M059J (cell line): ENCODE measurements at places on chromosomes 2 and 18.

DNA sequence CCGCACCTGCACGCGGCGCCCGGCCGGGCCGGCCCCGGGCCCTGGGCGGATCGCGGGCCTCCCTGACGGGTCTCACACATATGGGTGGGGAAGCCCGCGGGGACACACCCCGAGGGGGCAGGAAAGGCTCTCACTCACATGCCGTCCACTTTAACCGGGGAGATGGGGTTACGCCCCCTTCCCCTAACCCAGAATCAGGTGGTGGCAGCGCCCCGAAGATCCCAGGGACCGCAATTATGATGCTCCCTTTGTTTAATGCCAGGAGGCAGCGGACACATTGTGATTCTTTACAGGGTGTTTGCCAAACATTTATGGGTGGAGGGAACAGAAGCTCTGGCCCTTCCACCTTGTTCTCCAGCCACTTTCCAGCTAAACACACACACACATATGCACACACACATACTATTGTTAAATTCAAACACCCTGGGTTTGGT is 424 bp upstream of the ANKRD44 start:
- no peak for DNase-seq

DNA sequence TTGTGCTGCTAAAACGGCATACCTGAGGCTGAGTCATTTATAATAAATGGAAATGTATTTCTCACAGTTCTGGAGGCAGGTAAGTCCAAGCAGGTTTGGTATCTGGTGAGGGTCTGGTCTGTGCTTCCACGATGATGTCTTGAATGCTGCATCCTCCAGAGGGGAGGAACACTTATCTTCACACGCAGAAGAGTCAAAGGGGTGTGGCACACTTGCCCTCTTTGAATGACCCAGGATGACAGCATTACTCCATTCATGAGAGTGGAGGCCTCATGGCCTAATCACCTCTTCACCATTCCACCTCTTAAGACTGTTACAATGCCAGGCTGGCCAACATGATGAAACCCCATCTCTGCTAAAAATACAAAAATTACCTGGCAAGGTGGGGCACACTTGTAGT is 61.0 kb downstream of the NCAPH start:
- no peak for DNase-seq

- DNase-seq, result peak; percentile 4
Observed at GRCh38 chr2:145186303-145186702, 666.4 kb upstream of the ZEB2 start.

DNA sequence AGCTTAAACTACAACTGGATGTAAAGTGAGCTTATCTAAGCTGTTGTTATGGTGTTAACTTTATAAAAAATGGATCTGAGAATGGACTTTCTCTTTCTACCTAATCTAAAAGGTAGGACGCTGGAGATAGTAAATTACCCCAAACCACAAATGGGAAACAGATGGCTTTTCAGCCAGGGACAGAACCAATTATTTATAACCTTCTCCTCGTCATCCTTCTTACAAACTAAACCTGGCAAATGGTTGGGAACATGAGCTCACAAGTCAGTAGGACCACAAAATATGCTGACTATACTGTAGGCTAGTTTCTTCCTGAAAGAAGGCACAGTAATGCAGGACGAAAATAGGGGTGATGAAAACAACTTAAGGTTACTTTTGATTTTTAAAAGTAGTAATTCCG is 32.7 kb upstream of the ZDBF2 start:
- DNase-seq, result peak; percentile 45

DNA sequence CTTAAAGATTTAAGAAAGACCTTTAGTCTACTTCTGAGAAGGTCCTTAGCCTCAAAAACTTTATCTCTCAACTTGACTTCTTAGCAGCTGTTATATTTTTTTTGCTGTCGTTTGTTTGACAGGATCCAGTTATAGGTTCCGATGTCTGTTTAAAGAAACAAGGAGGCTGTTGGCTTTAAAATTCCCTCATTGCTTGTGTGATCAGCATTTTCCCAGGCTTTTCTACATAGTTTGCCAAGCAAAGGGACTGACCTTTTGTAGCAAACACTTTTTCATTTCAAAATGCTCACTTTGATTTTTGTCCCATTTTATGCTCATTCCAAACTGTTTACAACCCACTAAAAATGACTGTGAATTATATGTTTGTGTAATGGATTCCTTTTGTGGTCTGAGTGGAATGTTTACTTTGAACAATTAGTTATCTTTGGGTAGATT is 394.9 kb downstream of the ARHGAP15 start:
- peak; percentile 48 for DNase-seq

GRCh38 chr2:24766609-24767008 is 26.6 kb downstream of the PTRHD1 start:
- no peak for DNase-seq

DNA sequence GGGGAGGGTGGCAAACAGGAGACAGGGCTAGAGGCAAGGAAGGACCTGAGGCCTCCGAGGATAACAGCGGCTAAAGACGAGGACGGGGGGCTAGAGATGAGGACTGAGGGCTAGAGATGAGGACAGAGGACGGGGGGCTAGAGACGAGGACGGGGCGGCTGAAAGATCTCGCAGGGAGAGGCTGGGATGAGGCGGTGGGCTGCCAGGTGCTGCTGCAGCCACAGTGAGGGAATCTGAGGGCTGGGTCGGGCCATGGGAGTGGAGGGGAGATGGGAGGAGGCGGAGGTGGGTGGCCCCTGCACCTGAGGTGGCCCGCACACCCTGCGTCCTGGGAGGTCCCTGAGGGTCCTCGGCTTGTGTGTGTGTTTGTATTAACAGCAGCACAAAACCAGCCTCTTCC is 350.2 kb upstream of the SALL3 start:
- DNase-seq, result no peak

- peak; percentile 22 for DNase-seq
Observed at GRCh38 chr2:72920318-72921087, 3.2 kb downstream of the EMX1 start.

DNA sequence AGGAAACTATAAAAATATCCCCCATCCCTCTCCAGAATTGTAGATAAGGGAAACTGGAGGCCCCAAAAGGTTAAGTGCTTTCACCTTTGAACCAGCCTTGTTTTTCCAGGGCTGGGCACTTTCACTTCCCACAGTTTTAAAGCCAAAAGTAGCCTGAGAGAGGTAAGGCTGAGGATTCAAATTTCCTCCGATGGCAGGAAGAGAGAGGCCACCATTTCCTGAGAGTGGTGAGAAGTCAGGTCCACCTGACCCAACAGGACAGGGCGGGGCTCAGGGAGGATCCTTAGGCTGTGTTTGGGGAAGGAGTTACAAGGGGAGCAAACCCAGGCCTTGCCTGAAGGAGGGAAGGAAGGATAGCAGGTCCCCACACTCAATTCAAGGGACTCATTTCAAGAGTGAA is 4.7 kb upstream of the TEX261 start:
- no peak for DNase-seq

DNA sequence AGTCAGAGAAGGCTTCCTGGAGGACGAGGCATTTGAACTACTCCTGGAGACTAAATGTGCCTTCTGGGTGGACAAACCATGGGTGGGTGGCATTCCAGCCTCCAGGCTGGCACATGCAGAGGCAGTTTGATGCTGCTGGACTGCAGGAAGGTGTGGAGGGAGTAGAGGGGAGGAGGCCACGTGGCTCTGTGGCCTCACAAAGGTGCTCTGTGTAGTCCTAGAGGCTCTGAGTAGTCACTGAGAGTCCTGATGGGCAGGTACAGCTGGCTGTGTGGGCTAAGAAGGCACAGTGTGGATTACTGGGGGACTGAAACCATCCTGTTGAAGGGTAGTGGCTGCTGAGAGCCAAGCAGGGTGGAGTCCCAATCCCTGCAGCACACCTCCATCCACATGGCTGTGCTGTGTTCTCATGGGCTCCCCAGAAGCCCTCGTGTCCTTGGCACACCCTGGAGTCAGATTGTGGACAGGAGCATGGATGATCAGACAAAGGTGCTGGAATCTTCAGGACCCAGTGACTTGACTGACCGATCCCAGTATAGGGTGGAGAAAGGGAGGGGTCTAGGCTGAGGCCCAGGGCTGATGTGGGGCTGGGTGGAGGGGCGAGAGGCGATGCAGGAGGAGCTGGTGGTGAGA is 87.4 kb upstream of the HS6ST1 start:
- DNase-seq, result no peak

DNA sequence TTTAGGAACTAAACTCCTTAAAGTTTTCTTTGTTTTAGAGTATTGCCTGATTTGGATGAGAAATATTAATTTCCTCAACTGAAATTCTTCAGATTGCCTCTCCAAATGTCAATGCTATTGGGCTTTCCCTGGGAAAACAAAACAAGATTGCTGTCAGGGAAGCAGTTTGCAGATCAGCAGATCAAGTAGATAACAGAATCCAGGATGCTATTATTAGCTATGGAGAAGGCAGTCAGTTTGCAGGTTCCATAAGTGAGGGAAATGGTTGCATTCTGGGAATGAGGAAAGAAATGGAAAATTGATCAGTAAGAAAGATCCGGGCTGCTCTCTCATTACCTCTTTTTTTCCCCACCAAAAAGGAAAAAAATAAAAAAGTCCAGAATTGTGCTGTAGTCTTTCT is 11.0 kb downstream of the LINC00305 start:
- DNase-seq, result no peak

GRCh38 chr2:72975017-72975416 is 57.7 kb downstream of the EMX1 start:
- no peak for DNase-seq

DNA sequence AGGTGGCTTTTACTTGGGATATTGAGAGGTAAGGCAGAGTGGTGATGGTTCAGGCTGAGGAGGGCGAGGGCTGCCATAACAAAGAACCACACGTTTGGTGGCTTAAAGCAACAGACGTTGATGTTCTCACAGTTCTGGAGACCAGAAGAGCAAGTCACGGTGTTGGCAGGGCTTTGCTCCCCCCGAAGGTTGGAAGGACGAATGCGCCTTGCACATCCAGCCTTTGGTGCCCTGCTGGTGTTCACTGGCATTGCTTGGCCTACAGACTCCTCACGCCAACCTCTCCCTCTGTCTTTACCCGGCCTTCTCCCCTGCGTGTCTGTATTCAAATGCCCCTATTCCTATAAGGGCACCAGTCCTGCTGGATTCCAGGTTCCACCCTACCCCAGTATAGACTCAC is 125.4 kb downstream of the TPO start:
- DNase-seq, result peak; percentile 16

- peak; percentile 70 for DNase-seq
Observed at GRCh38 chr2:157291018-157291417, 33.5 kb downstream of the GALNT5 start.

GRCh38 chr2:151774506-151774905 is 40.2 kb upstream of the NEB start:
- peak; percentile 78 for DNase-seq

GRCh38 chr2:110864731-110865130 is 132.4 kb downstream of the ACOXL start:
- peak; percentile 20 for DNase-seq

DNA sequence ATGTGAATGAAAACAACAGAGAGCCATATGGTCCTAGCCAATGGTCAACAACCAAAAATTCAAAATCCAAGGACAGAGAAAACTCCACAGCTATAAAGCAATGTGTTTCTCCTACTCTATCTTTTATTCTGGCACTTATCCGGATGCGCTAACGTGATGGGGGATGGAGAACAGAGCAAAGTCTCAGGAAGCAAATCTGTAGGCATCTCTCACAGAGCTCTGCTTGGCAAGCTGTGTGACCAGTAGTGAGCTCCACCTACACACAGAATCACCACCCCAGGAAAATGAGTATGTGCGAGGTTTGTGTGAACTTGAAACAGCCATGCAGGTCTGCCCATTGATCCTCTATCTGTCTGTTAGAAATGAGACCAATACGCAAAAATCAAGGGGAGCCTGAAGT is 584.3 kb downstream of the BCL11A start:
- no peak for DNase-seq

GRCh38 chr2:147133286-147133908 is 711.4 kb upstream of the ACVR2A start:
- DNase-seq, result no peak

DNA sequence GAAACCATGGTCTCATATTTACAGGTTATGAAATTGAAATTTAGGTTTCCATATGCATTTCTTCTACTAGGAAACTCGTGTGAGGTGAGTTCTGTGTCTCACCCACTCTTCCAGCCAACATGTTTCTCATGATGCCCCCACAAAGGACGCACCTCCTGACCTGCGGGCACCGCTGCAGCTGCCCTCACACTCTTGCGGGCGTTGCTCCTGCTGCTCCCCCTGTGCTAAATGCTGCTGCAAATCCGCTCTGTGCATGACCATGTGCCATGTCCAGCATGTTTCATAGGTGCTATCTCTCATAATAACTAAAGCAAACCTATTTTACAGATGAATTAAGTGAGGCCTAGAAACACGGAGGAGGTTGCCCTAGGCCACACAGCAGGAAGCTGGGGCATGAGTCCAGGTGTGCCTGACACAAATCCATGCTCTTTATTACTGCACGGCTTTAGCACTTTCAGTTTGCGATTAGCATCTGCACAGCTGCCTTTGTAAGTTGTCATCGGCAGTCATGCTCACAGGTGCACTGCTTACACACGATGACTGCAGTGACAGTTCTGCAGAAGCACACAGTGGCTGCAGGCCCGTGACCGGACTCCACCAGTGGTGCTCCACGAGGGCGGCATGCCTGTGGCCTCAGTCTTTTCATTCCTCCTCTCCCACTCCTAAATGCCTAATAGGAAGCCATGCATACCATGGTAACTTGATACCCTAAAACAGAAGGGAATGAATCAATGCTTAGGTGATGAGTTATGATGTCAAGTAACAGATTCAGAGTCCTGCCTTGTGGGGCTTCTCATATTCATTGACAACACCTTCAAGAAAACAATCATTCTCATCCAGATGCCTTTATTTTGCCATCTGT is 14.9 kb upstream of the GALR1 start:
- no peak for DNase-seq

GRCh38 chr2:15842758-15843666 is 97.3 kb upstream of the MYCN start:
- no peak for DNase-seq

DNA sequence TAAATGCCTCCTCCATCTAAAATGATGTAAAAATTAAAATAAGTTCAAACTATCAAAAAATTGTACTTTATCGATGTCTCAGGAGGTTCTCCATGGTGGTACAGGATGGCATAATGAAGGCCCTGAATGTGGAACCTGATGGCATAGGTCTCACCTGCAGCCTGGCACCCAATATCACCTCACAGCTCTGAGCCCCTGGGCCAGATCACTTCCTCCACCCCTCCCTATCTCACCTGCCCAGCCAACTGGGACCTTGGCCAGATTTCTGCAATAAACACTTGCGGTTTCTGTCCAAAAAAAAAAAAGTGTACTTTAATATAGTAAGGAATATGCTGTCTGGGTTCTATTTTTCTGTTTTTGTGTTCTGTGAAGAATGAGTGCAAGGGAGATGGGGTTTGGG is 6.7 kb upstream of the RBM45 start:
- DNase-seq, result no peak

DNA sequence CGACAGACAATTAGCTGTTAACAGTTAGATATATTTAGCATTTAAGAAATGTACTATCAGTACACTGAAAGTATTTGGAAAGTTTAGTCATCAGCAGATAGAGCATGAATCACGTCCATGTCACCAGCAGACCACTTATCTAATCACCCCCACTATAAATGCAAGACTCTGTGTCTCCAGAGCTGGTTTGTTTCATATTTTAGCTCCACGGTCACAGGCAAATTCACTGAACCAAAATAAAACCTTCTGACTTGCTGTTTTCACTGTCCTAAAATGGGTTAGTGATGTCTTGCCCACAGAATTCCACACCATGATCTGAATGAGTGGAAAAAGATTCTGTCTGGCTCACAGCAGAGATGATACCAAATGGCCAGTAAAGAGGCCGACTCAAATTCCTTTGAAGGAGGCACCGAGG is 64.9 kb downstream of the CDH2 start:
- DNase-seq, result peak; percentile 90
